ENCODE measurements at places on chromosomes 11 and 22. TPM values are rescaled to one million over a fixed set of nuclear protein-coding genes. Genes with fewer than 3 reads are reported as not detected.

Gene ANKRD49
- total RNA-seq, result 19.8 TPM

Gene LAMTOR1
- 65.5 TPM for total RNA-seq

Gene ME3
- 4.8 TPM for total RNA-seq

Gene PANX2
- total RNA-seq, result 1.0 TPM

Gene LMO2
- 0.21 TPM for total RNA-seq
